NCI-H748 treated with DMSO at 0.1 percent for 48 hours (cell line): ENCODE measurements at places on chromosomes 6 and 20.

GRCh38 chr20:16158976-16159286, 414.3 kb downstream of the KIF16B start:
- DNase-seq, result no peak

DNA sequence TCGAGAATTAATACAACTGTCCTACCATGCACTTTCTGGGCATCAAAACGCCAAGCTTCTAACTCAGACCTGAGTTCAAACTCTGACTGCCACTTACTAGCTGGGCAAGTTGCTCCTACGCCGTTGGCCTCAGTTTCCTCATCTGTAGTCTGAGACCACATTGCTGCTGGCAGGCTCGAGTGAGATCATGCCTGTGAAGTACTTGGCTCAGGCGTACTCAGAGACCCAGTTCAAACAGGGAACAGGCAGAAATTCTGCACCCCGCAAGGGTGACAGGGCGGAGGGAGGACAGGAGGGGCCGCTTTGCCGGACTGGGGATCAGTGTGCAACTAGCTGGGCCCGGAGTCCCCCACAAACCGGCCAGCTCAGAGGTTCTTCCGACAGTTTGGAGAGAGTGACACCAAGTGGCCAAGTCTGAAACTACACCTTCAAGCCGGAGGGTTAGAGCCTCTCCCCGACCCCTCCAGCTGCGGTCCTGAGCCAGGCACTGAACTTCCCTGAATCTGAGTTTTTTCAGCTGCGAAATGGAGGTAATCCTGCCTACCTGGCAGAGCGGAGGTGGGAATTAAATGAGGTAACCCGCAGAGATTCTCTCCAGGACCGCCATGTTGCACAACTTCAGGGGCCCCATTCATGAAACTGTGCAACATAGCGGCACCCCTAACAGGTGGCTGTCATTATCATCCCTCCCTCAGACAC, 46.0 kb upstream of the PTPN1 start:
- no peak for DNase-seq

DNA sequence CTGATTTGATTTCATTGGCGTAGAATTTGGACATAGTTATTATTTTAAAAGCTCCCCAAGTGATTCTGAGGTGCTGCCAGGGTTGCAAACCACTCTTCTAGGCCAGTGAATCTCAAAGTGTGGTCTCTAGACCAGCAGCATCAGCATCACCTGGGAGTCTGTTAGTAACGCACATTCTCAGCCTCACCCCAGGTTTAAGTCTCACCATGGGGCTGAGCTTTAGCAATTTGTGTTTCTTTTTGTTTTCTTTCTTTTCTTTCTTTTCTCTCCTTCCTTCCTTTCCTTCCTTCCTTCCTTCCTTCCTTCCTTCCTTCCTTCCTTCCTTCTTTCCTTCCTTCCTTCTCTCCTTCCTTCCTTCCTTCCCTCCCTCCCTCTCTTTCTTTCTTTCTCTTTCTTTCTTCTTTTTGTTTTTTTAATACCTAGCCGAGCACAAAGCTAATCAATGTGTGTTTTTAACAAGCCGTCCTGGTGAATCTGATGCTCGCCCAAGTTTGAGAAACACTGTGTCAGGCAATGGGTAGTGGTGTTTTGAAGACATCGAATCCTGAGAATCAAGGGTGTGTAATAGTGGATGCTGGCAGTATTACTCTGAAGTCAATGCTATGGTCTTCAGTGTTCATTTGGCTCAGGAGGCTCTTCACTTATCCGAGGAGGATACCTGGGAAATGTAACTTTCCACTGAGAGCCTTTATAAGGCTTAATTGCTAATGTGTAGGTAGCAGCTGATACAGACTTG, 104.9 kb downstream of the SLX4IP start:
- no peak for DNase-seq

- DNase-seq, result no peak
Observed at GRCh38 chr6:42400061-42400760, 51.5 kb downstream of the TRERF1 start.

DNA sequence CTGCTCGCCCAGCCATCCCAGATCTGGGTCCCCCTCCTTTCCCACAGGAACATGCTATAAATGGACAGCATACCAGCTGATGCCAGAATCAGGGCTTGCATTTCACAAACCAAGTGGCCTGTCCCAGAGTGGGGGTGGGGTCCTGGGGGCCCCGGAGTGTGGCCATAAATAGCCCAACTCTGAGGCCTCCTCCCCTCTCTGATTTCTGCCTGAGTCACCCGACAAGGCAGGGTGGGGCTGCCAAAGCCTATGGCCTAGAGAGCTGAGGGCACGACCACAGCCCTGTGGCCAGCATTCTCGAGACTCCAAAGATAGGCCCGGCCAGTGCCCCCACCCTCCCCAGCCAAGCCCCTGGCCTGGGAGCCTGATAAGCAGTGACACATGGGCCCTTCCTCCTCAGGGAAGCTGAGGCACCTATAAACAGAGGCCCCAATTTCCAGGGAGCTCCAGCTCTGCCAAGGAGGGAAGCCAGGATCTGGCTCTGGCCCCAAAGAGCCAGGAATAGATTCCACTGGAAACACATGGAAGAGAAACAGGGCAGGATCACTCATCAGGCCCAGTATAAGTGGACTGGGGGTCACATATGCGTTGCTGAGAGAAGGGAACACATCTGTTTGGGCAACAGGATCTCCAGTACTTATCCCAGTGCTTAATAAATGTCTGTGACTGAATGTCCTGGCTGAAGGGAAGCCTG, 20.3 kb downstream of the SNTA1 start:
- DNase-seq, result no peak

DNA sequence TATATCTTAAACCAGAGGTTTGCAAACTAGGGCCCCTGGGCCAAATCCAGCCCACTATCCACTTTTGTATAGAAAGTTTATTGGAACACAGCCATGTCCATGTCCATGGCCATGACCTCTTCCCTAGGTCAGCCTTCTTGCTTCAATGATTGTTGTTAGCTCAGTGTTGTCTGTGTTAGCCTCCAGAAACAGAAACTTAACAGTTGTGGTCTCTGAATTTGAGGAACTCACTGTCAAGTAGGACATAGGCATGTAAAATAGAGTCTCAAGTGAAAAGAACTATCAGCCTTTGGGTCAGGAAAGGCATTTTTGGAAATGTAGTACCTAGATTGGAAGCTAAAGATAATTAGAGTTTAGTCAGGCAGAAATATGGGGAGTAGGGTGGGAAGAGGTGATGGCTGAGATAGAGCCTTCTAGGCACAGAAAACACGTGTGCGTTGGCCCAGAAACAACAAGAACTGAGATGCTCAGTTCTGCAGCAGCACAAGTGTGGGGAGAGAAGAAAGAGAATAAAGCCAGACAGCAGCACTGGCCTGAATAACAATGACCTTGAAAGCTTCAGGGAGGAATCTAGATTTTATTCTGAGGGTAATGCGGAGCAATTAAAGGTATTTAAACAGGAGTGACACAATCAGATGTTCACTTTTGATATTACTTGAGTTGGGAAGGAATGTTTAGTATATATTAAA, 87.0 kb upstream of the OLIG3 start:
- DNase-seq, result no peak

GRCh38 chr20:50590348-50590664, 80.1 kb downstream of the PTPN1 start:
- DNase-seq, result no peak

GRCh38 chr6:116115781-116116180, 10.2 kb downstream of the COL10A1 start:
- DNase-seq, result no peak

DNA sequence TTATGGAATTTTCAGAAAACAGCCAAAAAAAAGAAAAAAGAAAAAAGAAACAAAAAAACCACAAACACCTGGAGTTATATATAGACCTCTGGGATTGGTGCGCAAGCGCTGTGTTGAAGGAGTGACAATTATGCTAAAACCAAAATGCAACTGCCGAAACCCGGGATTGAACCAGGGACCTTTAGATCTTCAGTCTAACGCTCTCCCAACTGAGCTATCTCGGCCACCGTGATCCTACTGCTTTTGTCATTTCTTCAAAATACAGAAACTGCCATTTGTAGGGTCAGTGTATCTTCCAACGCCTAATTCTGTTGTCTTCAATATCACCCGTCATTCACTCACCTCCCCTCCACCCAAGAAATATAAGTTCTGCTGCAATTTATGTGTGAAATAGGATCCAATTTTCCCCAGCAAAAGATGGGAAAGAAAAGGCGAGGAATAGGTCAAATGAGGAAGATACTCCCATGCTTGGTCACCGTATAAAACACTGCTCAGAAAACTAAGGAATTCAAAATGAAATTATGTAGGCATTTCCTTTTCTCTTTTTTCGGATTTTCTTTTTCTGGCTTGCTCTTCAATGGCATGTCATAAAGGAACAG, 116.0 kb downstream of the TRIM27 start:
- peak; percentile 85 for DNase-seq

- DNase-seq, result no peak
Observed at GRCh38 chr20:53917145-53918019, 153.0 kb downstream of the BCAS1 start.

DNA sequence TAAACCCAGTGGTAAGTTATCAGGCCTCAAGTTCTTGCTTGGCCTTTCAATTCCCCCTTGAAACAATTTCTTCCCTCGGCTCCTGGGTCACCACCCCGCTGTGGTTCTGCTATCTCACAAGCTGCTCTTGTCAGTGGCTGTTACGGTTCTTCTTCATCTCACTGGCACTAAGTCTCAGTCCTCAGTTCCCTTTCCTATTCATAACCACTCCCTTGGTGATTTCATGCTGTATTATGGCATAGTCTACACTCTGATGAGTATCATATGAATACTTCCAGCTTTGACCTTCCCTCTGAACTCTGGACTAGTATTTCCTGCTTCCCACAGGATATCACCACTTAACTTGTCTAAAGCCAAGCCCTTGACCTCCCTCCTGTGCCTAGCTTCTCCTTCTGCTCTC, 7.9 kb downstream of the TAAR1 start:
- DNase-seq, result no peak

GRCh38 chr20:61679473-61679872, 386.2 kb downstream of the TAF4 start:
- DNase-seq, result no peak

GRCh38 chr20:57383447-57384347, 7.5 kb upstream of the RBM38 start:
- DNase-seq, result no peak

DNA sequence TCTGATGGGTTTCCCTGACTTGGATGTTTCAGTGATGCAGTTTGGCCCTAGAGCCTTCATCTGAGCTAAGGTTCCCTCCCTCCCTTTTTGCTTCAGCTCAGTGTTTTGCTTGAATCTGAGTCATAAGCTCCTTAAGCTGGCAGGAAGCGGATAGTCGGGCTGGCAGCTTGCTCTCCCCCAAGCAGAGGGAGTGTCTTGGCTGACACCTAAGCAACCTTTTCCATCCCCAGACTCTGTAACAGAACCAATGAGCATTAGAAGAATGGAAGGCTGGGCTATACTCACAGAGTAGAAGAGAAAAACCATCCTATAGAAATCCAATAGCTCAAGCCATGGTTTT, 98.3 kb downstream of the HAO1 start:
- no peak for DNase-seq

GRCh38 chr20:50555662-50556061, 45.5 kb downstream of the PTPN1 start:
- no peak for DNase-seq

- DNase-seq, result peak; percentile 69
Observed at GRCh38 chr6:37691904-37692806, 5.5 kb downstream of the MDGA1 start.

GRCh38 chr6:108799791-108800190, 48.4 kb upstream of the ARMC2 start:
- no peak for DNase-seq

- DNase-seq, result no peak
Observed at GRCh38 chr6:138422861-138423260, 18.8 kb downstream of the HEBP2 start.

DNA sequence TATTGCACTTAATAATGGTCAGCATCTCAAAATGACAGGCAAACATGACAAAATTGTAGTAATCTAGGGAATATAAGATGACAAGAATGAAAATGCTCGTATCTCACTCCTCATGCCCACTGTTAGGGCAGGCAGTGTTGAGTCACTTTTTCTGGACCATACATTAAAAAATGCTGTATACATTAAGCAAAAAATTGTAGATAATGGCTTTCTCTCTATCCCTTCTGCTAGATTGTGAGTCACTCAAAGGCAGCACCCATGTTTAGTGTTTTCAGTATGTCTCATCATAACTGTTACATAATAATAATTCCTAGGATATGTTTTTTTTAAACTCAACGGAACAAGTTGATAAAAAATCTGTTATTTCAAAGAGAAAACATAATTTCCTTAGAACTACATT, 199.3 kb downstream of the TENT5A start:
- no peak for DNase-seq

- no peak for DNase-seq
Observed at GRCh38 chr6:16828058-16828457, 66.8 kb upstream of the ATXN1 start.

DNA sequence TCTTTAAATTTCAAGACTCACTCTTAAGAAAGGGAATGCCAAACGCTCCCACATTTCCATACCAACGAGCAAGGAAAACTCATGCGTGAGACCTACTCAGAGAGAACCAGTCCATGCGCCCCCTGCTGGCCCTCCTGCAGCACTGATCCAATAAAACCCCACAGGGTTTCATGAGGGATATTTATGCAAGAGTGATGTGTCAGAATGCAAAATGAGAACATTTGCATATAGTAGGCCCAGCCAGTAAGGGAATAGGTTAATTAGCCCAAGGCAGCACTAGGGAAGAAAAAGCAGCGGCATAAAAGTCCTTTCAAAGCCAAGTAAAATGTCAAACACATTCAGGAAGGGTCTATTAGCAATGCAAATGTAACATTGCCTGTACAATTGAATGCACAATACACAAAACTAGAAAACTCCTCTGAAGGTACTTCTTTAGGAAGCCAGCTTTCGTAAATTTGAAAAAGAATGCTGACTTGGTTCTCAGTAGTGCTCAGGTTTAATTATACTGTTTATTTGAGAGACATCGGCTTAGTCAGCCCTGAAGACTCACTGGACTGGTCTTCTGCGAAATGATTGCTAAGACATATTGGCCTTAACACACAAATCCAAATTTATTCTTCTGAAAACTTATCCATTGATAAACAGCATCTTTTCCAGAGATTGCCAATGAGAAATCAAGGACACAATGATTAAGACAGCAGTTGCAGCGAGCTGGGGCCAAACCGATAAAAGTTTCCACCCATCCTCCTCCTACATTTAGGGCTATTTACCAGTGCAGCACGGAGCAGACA, 93.2 kb downstream of the GMPR start:
- peak; percentile 79 for DNase-seq

- DNase-seq, result no peak
Observed at GRCh38 chr6:106561686-106562405, 67.5 kb downstream of the RTN4IP1 start.

GRCh38 chr6:34044945-34045595, 100.8 kb downstream of the GRM4 start:
- no peak for DNase-seq

DNA sequence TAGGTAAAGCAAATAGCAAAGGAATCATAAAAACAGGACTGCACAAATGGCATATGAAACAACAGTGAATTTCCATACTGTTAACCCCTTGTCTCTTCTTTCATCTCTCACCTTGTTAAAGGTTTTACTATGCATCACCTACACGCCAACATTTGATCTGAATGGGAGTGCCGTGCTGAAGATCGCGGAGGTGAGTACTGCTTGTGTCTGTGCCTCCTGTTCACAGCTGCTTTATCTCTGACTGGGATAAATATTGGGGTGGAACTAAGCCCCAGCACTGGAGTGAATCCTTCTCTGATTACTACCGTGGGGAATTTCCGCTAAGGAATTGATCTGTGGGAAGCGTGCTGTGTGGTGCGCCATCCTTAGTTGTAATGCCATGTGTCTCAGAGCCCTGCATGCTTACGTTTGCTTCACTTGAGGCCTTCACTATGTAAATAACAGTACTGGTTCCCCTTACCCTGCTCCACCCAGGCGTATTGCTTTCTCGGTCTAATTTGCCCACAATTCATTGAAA, 11.4 kb upstream of the PBOV1 start:
- DNase-seq, result no peak
